IPS-NIHi11 (cell line): ENCODE measurements at places on chromosomes 11 and 22.

DNA sequence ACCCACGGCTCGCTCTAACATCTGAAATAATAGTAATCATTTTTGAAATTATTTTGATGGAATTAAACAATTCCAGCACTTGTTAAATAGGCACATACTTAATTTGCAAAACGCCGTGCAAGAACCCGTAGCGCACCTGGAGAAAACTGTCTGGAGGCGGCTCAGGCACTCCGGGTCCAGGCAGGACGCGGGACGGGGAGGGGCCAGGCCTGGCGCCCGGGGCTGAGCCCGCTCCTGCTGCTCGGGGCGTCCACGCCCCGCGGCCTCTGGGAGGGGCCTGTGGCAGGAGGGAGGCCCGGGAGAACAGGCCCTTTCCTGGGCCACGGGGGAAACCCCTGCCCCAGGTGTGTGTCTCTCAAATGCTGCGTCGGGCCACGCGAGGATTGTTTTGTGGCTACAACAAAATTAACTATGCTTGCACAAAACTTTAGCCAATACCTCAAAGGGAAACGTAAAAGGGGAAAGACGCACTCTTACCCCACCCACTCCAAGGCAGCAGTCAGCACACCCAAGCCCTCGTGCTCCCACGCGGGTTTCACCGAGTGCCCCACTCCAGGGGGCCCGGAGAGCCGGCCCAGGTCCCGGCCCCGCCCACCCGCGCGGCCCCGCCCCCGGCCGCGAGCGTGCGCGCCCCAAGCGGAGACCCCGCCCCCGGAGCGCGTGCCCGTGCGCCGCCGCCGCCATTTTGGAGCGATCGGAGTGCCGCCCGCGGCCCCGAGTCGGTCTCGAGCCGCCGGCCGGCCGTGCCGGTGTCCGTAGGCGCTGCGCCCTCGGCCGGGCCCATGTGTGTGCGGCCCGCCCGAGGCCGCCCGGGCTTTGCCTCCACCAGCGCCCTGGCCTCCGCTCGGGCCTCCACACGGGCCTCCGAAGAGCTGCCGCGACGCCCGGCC is at the start of gene PPP6R2:
Gene PPP6R2 (plus strand): TSS at position 677 of the 890 bp plus-strand sequence. CDS start 50,582 bp downstream, outside the sequence.
- peak; percentile 95 for DNase-seq

GRCh38 chr11:75103380-75104026 is 6.8 kb upstream of the OR2AT4 start:
- no peak for DNase-seq

DNA sequence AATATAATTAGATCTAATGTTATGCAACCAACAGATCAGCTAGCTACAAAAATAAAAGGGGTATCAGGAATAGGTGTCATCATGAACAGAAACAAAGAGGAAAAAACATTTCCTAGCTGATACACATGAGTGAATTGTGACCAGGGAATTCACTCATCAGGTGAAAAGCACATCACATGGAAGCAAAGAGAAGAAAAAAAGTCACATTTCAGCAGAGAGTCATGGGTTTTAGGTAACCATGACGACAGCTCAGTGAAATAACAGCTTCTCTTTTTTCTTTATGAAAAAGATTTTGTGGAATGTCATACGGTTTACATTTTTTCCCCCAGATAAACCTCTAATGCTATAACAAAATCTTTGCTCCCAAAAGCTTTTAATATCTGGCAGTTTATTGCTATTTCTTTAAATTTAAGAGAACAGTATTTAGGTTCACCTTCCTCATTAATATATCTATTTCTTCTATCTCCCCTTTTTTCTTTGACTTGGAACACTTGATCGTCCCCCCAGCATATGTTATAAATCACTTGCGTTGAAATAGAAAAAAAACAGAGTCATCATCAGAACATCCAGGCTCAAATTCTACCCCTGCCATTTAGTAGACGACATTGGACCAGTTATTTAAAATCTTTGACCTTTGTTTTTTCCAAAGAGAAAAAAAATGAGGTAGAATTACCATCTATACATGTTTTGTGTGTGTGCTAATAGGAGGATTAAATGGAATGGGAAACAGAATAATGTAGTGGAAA is 5.3 kb downstream of the TYR start:
- DNase-seq: no peak

DNA sequence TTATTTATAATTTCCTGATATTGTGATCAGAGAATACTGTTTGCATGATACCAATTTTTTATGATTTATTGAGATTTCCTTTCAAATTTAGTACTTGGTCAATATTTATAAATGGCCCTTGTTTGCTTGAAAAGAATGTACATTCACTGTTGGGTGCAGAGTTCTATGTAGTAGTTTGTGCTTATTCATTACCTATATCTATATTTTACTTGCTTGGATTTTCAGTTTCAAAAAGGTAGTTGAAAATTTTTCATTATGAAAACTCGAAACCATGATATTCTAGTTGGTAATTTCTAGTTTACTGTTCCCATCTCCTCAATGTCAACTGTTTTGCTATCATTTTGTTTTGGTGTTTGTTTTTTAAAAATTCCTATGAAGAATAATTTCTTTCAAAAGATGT is 155.7 kb downstream of the AASDHPPT start:
- no peak for DNase-seq

GRCh38 chr11:86955111-86955360 is 159 bp downstream of the FZD4 start:
- DNase-seq: no peak

DNA sequence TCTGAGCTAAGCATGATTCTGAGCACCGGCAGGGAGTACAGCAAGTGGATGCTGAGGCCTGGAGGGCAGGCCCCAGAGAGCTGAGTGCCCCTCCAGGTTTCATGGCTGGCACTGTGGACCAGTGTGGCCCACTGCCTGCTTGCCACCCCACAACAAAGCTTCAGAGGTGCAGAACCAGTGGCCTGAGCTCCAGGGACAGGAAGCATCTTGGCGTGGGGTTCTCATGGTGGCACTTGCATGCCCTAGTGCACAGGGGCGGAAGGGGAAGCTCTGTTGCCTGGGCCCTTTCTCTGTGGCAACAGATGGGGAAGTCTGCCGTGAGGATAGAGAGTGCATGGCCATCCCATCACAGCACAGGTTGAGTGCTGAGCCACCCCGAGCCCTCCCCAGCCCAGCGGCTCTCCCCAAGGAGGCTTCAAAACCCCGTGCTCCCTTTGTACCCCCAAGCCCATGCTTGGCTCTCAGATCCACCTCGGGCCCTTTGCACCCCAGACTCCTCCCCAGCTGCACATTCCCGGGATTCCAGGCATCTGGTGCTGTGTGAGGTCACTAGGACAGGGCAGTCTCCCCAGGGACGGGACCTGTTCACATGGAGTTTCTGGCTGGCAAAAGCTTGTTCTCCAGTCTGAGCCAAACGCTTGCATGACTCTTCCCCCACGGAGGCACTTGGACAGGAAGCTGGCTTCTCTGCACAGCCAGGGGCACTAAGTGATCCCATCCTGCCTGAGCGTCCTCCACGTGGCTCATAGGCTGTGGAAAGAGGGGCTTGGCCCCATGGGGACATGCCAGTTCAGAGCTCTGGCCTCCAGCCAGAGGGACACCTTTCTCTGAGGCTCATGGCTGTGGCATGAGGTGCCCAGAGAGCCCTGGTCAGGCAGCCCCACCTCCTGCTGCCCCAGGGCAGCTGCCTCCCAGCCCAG is 4.2 kb downstream of the SLC25A1 start:
- no peak for DNase-seq

GRCh38 chr22:30244066-30244465 is 2.5 kb downstream of the LIF start:
- DNase-seq: no peak

- peak; percentile 50 for DNase-seq
These were observed 37.8 kb downstream of the SCGB1A1 start for GRCh38 chr11:62456630-62457029.

- DNase-seq: no peak
These were observed 454.4 kb downstream of the NTM start for GRCh38 chr11:131824771-131825170.

DNA sequence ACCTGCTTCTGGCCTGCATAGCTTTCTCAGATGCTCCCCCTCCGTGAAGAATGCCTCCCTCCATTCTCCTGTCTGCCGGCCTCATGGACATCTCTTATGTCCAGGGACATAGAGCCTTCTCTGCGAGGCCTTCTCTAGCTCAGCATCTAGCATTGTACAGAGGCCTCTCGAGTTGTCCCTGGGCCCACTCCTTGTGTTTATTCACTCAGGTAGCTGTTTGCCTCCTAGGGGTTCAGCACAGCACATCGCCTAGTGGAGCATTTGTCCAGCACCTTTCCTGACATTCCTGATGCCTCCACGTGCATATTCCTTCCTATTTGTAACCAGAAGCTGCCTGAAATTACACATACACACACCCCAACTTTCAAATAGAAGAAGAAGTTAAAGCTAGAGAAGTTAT is 101.3 kb downstream of the TBC1D22A start:
- DNase-seq: no peak

DNA sequence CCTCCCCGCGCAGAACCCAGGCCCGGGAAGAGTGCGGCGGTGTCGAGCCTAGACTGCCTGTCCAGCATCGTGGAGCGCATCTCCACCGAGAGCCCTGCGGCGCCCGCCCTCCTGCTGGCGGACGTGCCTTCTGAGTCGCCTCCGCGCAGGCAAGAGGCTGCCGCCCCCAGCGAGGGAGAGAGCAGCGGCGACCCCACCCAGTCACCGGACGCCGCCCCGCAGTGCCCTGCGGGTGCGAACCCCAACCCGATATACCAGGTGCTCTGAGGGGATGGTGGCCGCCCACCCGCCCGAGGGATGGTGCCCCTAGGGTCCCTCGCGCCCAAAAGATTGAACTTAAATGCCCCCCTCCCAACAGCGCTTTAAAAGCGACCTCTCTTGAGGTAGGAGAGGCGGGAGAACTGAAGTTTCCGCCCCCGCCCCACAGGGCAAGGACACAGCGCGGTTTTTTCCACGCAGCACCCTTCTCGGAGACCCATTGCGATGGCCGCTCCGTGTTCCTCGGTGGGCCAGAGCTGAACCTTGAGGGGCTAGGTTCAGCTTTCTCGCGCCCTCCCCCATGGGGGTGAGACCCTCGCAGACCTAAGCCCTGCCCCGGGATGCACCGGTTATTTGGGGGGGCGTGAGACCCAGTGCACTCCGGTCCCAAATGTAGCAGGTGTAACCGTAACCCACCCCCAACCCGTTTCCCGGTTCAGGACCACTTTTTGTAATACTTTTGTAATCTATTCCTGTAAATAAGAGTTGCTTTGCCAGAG is 2.0 kb downstream of the MYOD1 start:
- no peak for DNase-seq

- DNase-seq: no peak
These were observed 1.5 kb downstream of the MUC2 start for GRCh38 chr11:1076061-1076665.

DNA sequence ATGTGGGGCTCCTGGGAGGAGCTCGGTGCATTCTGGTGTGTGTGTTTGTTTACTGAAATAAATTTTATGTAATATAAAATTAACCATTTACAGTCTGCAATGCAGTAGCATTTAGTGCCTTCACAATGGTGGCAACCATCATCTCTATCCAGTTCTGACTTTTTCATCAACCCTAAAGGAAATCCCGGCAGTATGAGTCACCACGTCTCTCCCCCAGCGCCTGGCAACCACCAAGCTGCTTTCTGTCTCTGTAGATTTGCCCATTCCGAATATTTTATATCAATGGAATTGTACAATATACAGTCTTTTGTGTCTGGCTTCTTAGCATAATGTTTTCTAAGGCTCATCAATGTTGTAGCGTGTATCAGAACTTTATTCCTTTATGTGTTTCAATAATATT is 300.5 kb downstream of the MIAT start:
- no peak for DNase-seq

DNA sequence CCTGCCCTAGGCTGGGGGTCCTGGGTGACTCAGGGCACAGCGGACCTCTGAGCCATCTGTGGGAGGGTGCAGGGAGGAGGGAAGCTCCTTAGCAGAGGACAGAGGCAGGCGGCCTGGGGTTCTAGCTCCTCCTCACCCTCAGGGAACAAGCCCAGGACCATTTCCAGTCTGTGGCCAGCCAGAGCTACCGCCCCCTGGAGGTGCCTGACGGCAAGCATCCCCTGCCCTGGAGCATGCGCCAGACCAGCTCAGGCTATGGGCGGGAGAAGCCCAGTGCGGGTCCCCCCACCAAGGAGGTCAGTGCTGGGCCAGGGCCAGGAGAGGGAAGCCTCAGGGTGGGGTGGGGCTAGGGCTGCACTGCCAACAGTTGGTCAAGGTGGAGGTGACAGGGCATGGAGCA is 26.0 kb upstream of the LRRC10B start:
- peak; percentile 89 for DNase-seq

DNA sequence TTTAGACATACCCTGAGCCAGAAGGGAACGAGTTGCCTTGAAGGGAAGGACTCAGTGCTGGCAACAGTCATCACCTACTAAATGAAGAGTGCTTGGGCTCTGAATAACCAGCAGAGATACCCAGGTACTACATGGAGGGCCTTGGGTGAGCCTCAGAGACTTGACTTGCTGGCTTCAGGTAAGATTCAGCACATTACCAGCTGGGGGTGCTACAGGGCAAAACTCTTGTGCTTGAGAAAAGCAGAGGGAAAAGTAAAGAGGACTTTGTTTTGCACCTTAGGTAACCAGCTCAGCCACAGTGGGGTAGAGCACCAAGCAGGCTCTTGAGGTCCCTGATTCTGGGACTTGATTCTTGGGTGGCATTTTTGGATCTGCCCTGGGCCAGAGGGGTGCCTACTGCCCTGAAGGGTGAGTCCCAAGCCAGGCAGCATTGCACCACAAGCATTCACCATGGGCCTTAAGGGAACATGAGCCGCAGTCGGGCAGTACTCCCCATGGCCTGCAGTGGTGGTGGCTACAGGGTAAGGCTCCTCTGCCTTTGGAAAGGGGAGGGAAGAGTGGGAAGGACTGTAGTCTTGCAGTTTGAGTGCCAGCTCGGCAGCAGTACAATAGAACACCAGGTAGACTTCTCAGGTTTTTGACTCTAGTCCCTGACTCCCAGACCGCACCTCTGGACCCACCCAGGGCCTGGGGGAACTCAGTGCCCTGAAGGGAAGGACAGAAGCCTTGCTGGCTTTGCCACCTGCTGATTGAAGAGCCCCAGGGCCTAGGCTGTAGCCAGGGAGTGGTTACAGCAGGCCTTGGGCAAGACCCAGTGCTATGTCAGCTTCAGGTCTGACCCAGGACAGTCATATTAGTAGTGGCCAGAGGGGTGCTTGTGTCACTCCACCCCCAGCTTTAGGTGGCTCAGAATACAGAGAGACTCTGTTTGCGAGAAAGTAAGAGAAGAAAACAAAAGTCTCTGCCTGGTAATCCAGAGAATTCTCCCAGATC is 22.7 kb upstream of the PLEKHA7 start:
- DNase-seq: no peak

- no peak for DNase-seq
These were observed 5.5 kb downstream of the PHLDA2 start for GRCh38 chr11:2923446-2924375.

- no peak for DNase-seq
These were observed 129.7 kb downstream of the LDLRAD3 start for GRCh38 chr11:36073411-36074203.
